ENCODE measurements at places on chromosomes 11 and 22.

GRCh38 chr11:14079011-14079410, 116.5 kb downstream of the SPON1 start:
- DNase-seq, result no peak

DNA sequence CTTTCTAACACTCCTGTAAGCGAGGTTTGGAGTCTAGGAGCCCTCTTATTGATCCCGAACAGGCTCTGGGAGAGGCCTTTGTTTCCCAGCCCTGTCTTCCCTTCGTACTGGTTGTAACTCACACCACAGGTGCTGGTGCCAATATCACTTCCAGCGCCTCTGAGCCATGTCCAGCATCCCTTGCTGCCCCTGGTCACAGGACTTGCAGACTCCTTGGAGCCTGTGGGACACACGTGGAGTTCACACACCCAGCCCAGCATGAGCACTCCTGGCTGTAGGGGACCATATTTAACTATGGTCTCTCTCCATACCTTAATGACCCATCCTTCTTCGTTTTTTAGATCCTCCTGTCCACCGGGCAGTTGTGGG, 2.2 kb downstream of the ZBTB16 start:
- no peak for DNase-seq

- no peak for DNase-seq
Measured at GRCh38 chr11:43392713-43393112, 34.0 kb downstream of the TTC17 start.

- DNase-seq, result no peak
Measured at GRCh38 chr11:66015454-66015881, 3.7 kb downstream of the CST6 start.

DNA sequence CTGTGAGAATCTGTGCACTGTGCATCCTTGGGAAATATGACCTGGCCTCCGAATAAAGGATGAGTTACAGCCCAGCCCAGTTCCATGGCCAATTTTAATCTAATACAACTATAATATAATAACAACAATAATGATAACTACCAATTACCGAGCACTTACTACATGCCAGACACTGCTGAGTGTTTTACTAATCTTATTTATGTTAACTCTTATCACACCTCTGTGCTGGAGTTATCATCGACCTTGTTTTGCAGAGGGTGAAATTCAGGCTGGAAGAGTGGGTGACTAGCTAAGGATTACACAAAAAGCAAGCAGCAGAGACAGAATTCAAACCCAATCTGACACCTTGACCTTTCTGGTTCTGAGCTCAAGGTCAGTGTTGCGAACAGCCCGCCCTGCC, 83.9 kb downstream of the GALNT18 start:
- DNase-seq, result no peak

GRCh38 chr11:116782728-116783127, 5.1 kb downstream of the ZPR1 start:
- DNase-seq, result no peak

DNA sequence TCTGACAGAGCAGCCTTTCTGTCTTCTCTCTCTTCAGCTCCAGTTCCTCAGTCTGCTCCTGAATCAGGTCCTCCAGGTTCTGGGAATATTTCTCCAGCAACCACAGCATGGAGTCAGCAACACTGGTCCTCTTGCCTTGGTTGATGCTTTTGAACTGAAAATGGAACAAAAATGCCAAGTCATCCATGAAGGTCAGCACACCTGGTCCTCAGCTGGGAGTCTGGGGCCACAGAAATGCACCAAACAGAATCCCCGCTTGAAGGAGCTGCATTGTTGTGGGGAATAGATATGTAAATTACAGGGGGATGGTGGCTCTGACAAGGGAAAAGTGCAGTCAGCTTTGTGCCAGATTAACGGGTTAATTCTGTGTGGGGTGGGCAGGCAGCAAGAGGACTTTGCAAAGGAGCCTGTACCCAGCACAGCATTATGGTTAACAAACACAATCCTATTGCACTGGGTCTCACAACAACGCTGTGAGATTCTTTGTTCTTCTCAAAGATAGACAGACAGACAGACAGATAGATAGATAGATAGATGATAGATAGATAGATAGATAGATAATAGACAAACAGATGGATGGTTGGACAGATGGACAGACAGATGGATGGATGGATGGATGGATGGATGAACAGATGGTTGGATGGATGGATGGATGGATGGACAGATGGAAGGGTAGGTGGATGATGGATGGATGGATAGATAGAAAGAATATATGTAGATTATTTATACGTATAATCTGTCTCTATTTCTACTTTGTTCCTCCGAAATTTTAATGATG, 33.8 kb upstream of the LRRC32 start:
- no peak for DNase-seq

- no peak for DNase-seq
Measured at GRCh38 chr22:35315141-35315854, 15.6 kb downstream of the TOM1 start.

- DNase-seq, result no peak
Measured at GRCh38 chr22:43625242-43625641, 186.9 kb downstream of the EFCAB6 start.

GRCh38 chr11:87299041-87299481, 261.3 kb downstream of the TMEM135 start:
- no peak for DNase-seq

DNA sequence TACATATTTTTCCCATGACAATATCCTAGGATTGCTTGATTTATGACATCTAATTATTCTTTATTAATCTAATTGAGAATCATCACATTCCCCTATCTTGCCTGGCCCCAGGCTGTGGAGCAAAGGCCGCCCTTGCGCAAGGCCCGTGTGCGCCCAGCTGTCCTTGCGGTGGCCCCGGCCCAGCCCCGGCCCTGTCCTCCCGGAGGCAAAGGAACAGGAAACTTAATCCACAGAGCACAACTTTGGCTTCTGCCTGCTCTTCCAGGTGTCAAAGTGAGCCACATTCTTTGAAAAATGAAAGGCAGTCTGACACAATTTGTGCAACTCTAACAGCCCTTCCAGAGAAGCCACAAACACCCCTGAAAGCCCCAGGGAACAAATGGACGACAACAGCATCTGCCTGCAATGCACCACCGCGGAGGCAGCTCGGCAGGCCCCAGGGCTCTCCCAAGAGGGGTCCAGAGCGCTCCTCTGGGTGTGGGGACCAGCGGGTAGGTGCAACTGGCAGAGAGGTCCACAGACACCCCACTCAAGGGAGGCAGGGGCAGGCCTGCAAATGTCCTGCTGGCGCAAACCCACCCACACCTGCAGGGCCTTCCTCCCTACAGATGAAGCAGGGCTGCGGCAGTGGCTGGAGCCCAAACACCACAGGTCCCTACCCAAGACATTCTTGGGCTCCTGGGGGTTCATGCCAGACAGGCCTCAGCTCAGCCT, 30.3 kb downstream of the GNB1L start:
- DNase-seq, result no peak

GRCh38 chr22:24117942-24118341, 63.3 kb upstream of the SUSD2 start:
- no peak for DNase-seq

DNA sequence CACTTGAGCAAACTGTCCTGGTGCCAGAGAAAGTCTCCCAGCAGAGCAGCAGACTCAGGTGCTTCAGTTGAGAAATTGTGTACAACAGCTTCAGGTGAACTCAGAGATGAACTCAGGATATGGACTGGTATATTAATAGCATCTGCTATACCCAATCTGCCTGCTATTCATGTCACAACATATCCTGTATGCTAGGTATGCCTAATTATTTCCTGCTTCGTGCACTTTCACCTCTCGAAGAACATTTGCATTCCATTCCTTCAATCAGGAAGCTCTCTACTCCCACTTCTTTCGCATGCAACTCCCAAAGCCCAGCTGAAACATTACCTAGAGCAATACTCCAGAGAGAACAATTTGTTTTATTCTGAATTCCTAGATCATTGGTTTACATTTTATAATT, 207.7 kb downstream of the KCNA4 start:
- no peak for DNase-seq

DNA sequence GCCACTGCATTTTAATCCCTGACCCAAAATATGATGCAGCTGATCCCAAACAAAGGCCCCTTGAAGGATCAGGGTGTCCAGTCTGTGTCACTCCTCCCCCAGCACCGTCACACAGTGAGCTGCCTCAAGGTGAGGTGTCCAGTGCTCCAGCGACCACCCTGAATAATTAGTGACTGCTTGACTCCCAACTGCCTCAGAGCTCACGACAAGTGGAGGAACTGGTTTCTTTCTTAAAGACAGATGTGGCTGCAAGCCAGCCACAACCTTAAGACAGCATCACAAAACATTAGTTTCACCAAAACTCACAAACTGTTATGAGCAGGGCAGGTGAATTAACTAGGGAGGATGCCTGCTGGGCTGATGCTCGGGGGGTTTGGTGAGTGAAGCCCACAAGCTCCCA, 74.6 kb downstream of the PIWIL3 start:
- no peak for DNase-seq

GRCh38 chr11:32779136-32779535, 15.3 kb downstream of the CCDC73 start:
- no peak for DNase-seq
